ENCODE measurements at places on chromosomes 6 and 20.

GRCh38 chr6:136914947-136915346 lies 7.2 kb upstream of the SLC35D3 start:
- DNase-seq, result no peak

GRCh38 chr6:158849899-158850806 lies 31.0 kb upstream of the EZR start:
- DNase-seq, result no peak

GRCh38 chr6:168440520-168441433 lies at the start of gene SMOC2:
Gene SMOC2, plus strand, starts transcription at chr6:168441184. Its CDS starts 187 bp downstream, at chr6:168441371.
- peak; percentile 39 for DNase-seq

- no peak for DNase-seq
Observed at GRCh38 chr6:139919107-139920026, 544.9 kb upstream of the CITED2 start.

DNA sequence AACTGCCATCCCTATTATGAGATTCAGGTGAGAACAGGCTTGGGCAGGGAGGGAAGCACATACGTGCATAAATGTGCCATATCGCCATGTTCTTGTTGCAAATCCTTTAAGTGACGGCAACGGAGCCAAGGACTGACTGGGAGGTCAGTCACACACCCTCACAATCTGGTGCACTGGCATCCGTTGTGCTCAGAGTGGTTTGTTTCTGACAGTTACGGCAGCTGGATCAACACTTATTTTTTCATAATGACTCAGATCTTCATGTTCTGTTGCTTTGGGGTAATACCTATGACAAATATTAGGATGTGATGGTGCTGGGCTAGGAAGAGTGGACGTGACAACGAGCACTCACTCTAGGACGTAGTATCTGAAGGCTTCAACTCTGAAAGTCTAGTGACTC lies 56.2 kb upstream of the PREP start:
- DNase-seq, result no peak

DNA sequence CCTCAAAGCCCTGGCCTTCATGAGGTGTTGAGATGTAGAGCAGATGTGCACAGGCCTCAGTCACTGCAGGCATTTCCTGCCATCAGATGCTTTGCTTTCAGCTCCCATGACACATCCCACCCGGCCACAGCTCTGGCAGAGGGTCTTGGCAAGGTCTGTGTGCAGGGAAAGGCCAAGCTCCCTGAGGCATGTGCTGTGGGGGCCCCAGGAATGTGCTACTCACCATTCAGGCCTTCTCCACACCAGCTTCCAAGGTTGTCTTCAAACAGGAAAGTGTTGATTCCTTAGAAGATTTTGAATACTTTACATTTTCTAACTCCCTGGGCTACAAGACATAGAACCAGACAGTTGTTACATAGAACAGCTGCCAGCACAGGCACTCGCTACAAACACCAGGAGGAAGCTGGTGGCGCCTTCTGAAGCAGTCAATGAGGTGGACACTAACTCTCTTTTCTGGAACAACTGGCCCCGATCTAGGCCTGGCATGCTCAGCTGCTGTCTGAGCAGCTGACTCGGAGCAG lies 27.8 kb downstream of the CASS4 start:
- DNase-seq, result no peak

GRCh38 chr20:57352305-57352704 lies 1.2 kb downstream of the RAE1 start:
- no peak for DNase-seq

- no peak for DNase-seq
Observed at GRCh38 chr20:4633379-4633778, 88.3 kb upstream of the PRND start.
